ENCODE measurements at places on chromosomes 2 and 18. TPM values are rescaled to one million over a fixed set of nuclear protein-coding genes. Genes with fewer than 3 reads are reported as not detected.

The PRKD3 gene
- 56.4 TPM for polyA plus RNA-seq

DNA sequence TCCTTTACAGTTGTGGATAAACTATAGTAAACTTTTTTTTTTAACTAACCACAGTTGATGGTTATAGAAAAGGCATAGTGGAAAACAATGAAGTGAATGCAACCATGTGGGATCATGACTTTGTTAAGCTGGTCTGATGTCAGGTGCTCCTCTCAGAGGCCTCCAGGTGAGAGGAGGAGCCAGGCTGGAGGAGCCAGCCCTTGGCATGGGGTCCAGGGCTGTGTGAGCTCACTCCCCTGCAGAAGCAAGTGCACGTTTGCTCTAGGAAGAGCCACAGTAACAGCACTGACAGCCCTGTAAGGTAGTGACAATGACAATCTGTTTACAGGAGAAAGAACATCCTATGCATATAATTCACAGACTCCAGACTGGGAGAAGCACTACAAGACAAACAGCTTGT, 5.7 kb downstream of the PPP1R7 start:
- no peak for DNase-seq

DNA sequence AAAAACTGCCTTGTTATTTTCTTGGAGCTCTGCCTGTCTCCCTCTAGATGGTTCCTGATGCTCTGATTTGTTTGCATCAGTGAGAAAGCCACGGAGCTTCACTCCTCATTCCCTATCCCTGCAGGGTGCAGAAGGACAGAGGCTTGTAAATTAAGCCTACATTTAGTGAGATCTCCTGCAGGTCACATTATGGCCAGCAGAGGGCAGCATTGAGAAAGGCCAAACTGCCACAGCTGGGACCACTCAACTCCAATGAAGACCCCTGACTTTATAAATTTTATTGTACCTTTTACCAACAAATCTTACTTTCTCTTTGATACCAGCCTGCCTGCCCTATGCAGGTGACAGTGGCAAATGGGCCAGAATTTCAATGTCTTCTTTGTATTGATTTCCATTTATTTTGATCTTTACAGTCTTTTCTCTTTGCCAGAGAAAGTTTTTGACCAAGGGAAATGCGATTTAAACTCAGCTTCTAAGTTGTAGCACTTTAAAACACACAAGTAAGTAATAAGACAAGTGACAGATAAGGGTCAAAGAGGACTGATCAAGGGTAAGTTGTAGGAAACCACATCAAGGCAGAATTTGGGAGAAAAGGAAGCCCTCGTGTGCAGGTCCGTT, 1029.1 kb upstream of the KLHL29 start:
- peak; percentile 52 for DNase-seq

DNA sequence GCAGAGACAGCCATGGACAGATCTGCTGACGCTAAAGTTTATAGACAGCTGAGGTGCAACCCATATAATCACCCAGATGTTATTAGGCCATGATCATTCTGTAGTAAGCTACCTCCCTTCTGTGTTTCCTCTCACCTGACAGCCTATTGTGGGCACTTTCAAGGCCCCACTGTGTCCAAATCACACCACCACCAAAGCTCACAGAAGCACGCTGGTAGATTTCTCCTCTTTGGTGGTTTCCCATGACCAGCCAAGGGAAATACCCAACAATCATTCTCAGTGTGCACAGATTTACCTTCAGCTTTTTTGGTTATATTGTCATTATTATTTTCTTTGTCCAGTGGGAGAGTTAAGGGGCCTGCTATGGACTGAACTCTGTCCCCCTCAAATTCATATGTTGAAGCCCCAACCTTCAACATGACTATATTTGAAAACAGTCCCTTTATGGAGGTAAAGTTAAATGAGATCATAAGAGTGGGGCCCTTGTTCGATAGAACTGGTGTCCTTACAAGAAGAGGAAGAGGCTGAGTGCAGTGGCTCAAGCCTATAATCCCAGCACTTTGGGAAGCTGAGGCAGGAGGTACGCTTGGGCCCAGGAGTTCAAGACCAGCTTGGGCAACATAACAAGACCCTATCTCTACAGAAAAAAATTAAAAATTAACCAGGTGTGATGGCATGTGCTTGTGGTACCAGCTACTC, 74.0 kb upstream of the MSH6 start:
- DNase-seq, result no peak

GRCh38 chr18:62386601-62387000, 61.5 kb downstream of the TNFRSF11A start:
- peak; percentile 15 for DNase-seq

The PTPRN gene
- 0.17 TPM for polyA plus RNA-seq

The PLCD4 gene
- 9.6 TPM for polyA plus RNA-seq

DNA sequence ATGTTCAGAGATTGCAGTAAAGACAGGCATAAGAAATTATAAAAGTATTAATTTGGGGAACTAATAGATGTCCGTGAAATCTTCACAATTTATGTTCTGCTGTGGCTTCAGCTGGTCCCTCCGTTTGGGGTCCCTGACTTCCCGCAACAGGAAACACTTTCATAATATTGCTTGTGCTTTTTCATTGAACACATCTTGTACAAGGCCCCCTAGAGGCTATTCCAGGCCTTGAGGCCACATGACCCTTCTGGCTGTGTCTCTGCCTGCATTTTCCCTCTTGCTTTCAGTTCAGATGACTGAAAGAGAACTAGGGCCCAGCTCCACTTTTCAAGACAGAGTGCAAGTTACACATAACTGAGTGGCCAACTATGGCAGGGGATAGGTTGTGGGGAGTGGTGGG, 164.1 kb downstream of the TMEM247 start:
- no peak for DNase-seq

The TPO gene
- not detected for polyA plus RNA-seq

DNA sequence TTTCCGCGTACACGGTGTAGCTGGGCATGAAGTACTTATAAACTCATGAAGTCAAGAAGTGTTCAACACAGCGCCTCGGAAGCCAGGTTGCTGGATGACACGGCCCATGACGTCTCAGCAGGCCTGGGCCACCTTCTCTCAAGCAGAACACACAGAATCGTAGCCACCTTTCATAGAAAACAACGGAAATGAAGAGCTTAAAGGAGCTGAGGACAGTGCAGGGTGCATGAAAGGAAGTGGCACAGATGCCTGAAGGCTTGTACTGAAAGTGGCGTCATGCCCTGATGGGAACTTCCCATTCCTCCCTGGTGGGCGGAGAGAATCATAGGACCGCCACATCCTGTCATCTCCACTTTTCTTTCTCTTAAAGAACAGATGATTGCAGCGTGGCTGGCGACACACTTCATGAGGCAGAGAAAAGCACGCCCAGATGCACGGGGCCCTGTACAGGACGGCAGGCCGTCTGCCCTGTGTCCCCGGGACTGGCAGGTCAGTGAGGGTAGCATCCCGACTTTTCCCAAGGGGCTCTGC, 31.1 kb downstream of the HDAC4 start:
- no peak for DNase-seq

DNA sequence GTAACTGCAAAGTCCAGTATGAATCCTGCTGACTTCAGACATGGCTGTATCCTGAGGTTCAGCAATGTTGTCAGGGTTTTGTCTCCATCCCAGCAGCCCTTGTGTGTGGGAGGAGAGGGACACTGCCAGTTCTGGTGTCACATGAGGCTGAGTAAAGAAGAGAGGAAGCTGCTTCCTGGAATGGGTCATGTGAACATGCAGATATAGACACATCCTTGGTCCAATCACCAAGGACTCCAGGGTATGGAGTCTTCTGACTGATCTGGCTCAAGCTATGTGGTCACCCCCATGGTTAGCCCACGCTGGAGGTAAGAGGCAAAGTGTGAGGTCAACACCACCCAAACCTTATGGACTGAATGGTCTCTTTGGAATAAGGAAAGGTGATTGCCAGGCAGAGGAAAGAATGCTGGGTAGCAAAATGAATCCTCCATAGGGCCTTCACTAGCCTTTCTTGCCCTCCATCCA, 134.4 kb upstream of the SLC1A4 start:
- DNase-seq, result no peak

GRCh38 chr2:196987649-196988364, 61.3 kb upstream of the PGAP1 start:
- DNase-seq, result peak; percentile 21

The EFHD1 gene
- 58.4 TPM for polyA plus RNA-seq

DNA sequence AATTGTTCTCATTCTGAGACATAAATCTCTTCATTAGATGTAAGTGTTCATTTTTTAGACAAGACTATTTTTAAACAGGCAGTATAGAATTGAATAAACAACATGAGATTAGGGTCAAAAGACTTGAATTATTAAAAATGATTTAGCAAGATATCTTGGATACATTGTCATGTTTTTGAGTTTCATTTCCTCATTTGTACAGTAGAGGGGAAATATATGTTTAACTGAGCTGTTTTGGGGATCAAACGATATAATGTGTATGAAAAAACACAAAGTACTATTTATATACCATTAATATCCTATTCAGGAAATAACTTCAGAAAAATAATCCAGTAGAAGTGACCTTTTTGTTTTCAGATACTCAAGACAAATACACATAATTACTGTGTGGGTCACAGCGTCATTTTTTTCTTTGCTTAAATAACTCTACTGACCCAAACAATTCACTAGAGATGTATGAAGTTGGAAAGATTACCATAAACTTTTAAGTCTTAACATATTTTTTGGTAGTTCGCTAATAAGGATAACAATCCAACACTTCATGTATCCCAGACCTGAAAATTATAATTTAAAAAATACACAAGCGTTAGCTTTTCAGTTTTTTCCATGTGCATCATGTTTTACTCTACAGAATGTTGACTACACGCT, 896 bp upstream of the ASXL3 start:
- DNase-seq, result no peak

DNA sequence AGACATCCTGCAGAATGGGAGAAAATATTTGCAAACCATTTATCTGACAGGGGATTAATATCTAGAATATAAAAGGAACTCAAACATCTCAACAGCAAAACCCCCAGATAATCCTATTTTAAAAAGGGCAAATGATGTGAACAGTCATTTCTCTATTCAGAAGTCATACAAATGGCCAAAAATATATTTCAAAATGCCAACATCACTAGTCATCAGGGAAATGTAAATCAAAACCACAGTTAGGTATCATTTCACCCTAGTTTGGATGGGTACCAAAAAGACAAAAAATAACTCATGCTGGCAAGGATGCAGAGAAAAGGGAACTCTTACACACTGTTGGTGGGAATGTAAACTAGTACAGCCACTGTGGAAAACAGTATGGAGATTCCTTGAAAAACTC, 70.0 kb downstream of the TBR1 start:
- no peak for DNase-seq

The TNFAIP6 gene
- polyA plus RNA-seq, result 0.77 TPM

The RPRM gene
- polyA plus RNA-seq, result 4.7 TPM

All from renal pelvis (tissue), 12 donors.